ENCODE measurements at places on chromosomes 3 and 15.
A peak's percentile ranks its signal among the peaks of the same experiment; 100 is the strongest.

DNA sequence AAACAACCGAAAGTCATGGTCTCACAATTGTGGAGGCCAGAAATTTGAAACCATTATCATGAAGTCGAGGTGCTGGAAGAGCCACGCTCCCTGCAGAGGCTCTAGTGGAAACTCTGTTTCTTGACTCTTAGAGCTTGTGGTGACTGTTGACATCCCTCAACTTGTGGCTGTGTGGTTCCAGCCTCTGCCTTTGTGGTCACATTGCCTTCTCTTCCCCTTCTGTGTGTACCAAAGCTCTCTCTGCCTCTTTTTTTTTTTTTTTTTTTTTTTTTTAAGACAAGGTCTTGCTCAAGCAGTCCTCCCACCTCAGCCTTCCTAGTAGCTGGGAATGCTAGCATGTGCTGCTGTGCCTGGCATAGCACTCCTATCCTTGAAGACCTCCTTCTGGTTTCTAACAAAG lies 48.7 kb upstream of the CRTC3 start:
- no peak for DNase-seq

- peak; percentile 84 for DNase-seq
These were observed 680 bp downstream of the POC1A start for GRCh38 chr3:52153389-52154096.

DNA sequence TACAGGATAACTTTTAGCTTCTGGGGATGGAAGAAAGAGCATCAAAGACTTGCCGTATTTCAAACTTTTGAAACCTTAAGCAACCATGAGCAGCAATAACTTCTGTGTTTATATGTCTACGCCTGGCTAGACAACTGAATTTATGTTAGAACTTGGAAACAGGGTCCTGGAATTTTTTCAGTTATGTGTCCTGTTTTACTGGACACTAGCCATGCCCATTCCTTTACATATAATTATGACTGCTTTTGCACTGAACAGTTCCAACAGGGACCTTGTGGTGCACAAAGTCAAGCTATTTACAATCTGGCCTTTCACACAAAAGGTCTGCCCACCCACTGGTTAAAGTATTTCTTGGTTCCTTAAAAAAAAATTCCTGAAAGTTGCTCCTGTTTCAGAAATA lies 37.1 kb downstream of the TJP1 start:
- no peak for DNase-seq

GRCh38 chr3:13139471-13140065 lies 66.3 kb upstream of the IQSEC1 start:
- DNase-seq: no peak

DNA sequence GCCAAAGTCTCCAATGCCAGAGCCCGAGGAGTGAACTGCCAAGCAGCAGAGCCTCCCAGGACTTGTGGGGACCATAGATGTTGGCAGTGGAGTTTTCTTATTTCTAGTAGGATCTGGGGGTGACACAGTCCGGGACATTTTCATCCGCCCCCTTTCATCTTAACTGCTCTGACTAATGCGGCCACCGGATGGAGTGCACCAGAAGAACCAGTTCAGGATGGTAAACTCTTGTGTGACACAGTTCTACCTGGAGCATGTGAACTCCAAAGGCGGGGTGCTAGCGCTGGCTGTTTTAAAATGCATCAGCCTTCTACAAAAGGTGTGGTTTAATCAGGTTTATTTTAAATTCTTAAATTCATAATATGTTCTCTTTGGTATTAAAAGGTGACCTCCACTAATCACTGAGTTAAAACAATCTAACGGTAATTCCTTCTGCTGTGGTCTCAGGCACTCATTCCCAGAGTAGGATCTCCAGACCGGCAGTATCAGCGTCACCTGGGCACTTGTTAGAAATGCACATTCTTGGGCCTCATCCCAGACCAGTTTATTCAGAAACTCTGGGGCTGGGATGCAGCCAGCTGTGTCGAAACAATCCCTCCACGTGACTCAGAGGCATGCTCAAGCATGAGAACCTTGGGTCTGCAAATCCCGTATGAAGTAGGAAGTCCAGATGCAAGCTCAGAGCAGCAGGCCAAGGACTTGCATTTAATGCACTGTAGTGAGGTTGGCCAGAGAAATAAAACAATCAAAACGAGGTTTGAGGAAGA lies 105.5 kb downstream of the GABRB3 start:
- DNase-seq: peak; percentile 40

GRCh38 chr3:41681479-41681878 lies 280.4 kb downstream of the ULK4 start:
- DNase-seq: no peak

GRCh38 chr3:109131276-109131675 lies 5.2 kb upstream of the C3orf85 start:
- DNase-seq: no peak

GRCh38 chr15:77118882-77119321 lies 48.0 kb upstream of the TSPAN3 start:
- DNase-seq: no peak
